ENCODE measurements at places on chromosomes 3 and 15.

GRCh38 chr3:13851091-13851849 lies 28.6 kb downstream of the WNT7A start:
- no peak for DNase-seq

DNA sequence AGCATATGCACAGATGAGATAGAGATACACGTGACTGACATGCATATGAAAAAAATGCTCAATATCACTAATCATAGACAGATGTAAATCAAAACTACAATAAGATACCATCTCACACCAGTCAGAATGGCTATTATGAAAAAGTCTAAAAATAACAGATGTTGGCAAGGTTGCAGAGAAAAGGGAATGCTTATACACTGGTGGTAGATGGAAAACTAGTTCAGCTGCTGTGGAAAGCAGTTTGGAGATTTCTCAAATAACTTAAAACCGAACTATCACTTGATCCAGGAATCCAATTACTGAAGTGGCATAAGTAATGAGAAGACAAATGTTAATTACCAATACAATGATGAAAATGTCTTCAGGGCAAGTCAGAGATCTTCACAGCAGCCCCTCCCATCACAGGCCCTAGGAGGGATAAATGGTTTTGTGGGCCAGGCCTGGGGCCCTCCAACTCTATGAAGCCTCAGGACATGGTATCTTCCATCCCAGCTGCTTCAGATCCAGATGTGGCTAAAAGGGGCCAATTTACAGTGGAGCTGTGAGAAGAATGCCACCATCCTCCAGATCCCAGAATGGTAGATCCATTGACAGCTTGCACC lies 71.4 kb upstream of the PLSCR4 start:
- no peak for DNase-seq

DNA sequence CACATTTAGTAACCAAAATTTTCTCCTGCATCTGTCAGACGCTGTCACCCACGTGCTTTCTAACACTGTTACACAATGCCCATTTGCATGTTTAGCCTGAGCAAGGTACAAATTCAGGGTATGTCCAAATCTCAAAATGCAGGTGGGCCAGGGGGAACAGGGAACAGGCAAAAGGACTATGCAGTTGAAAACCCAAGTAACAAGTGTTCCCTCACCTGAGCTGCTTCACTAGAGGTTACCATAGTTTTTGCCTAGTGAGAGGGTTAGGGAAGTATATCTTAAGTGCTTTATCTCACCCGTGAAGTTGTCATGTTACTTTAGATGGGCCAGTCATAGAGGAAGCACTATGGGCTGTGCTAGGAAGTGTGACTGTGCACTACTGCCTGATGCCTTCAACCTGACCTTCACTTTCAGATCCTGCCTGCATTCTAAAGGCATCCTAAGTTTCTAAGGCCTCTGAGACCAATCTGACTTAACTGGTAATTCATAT lies 6.0 kb upstream of the TMEM87A start:
- DNase-seq: no peak

DNA sequence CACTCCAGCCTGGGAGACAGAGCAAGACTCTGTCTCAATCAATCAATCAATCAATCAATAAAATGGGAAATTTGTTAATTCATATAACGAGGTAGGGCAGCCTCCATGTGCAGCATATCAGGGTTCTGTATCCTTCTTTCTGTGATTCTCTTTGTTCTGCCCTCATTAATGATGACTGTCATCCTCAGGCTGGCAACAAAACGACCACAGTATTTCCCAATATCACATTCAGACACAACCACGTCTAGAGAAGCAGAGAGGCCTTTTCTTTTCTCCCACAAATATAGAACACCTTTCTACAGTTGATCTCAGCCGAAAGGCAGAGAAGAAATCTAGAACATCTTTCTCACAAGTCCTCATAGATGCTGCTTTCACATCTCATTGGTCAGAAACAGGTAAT lies 11.2 kb downstream of the CEP19 start:
- no peak for DNase-seq

- no peak for DNase-seq
Observed at GRCh38 chr15:54150255-54150654, 172.0 kb downstream of the UNC13C start.

DNA sequence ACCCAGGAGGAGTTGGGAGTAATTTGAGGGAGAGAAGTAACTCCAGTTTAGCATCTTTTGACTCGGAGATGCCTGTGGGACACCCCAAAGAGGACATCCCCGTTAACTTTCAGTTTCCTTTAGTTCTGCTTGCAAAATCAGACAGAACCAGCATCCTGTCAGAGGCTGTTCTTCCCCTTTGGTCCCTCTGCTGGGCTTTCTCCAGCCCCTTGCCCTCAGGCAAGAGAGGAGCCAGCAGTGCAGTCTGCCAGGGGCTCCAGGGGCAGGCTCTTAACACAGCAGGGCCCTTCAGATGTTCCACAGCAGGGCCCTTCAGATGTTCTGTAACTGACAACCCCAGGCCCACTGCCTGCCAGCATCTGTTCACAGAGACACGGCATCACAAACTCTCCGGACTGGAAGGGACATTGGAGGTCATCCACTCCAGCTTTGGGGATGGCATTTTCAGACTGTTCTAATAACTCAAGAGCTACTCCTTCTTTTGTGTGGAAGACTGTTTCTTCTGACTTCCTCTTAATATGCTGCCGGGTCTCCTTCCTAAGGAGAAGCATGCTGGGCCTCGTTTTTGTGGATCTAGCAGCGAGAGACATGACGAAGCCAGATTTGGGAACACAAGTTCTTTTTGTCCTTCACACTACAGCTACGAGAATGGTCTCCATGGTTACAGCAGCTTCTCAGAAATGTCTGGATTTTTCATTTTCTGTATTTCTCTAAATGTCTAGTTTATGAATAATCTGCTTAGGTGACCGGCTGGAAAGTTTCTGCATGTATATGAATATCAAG lies 51.9 kb downstream of the KY start:
- DNase-seq: no peak

GRCh38 chr3:111128884-111129283 lies 57.3 kb downstream of the NECTIN3 start:
- DNase-seq: no peak

DNA sequence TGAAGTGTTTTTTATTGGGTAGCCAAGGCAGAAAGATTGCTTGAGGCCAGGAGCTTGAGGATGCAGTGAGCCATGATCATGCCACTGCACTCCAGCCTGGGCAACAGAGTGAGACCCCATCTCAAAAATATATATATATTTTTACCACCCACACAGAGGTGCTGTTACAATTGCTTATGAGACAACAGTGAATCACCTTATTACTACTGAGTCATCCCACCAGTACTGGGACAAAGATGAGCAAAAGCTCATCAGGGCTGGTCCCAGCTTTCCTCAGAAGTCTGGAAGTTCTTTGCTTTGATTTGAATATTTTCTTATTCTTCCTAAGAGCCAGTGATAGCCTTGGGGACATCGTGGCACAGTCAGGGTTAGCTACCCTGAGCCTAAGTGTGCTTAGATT lies 207.7 kb downstream of the SOX2 start:
- DNase-seq: no peak

DNA sequence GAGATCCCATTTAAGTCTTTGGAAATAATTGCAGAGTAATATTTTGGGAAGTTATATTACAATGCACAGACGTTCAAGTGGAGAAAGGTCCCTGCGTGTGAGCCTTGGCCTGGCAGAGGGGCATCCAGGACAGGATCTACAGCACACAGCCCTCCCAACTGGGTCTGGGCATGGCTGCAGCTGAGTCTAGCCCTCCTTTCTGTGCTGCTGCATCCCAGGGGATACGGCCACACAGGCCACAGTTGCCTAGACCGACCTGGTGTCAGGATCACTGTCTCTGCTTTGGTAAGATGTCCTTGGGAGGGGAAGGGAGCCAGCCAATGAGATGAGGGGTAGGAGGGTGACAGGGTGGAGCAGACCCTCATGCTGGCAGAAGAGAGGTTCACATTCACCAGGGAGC lies 46.1 kb downstream of the APBA2 start:
- no peak for DNase-seq

DNA sequence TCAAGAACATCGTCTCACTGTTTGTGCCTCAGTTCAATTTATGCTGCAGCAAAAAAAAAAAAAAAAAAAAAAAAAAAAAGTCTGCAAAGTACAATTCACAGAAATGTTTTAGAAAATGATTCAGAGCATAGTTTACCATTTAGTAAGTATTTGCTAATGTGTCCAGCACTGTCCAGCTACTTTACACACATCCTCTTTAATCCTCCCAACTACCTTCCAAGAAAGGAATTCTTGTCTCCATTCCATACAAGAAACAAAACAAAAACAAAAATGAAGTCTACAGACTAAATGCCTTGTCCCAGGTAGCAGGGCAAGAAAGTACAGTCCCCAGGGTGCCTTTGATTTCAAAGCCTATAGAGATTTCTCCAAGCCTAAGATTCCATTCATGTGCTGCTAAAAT lies 38.9 kb upstream of the SNTN start:
- DNase-seq: no peak

- DNase-seq: no peak
Observed at GRCh38 chr3:157527131-157527881, 24.1 kb upstream of the VEPH1 start.

DNA sequence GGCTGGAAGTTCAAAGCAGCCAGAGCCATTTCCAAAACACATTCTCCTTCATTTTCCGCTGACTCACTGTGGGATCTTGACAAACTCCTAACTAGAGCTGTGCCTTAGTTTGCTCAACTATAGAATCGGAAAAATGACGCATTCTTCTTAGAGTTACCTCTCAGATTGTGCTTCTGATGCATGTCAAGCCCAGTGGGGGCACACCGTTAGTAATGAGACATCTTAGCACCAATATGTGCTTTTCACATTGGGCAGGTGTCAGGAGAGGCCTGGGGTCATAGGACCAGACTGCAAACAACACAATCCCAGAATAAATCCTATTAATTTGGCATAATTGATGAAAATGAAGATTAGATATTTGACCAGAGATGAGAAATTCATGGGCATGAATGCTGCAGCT lies 71.3 kb upstream of the UBE3A start:
- DNase-seq: no peak

- DNase-seq: no peak
Observed at GRCh38 chr15:54088837-54089236, 110.6 kb downstream of the UNC13C start.

DNA sequence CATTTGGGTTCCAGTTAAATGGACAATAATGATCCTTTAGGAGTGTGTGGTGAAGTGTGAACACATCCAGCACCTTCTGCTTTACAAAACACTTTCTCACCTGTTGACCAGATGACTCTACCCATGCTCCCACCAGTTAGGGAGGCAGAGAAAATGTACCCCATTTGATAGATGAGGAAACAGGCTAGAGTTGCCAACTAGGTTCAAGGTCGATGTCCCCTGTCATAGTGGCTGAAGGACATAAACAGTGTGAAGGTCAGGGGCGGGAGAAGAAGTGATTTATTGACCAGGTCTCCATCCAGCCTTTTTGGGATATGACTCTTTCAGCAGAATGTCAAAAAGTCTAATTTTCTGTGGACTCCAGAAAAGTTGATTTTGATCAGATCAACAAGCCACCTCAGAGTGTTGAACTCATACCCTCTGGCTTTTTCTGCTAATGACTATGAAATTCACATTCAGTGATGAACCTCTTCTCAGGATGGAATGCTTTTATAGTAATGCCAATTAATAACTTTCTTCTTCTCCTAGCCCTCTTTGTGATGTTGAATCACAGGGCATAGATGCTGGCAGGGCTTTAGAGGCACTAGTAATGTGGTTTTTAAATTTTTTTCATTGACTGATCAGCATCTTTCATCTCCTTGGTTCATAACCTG lies 57.5 kb downstream of the CPN2 start:
- DNase-seq: no peak

- no peak for DNase-seq
Observed at GRCh38 chr15:29183071-29183831, 86.4 kb downstream of the NSMCE3 start.

GRCh38 chr3:128879991-128880390 lies 571 bp downstream of the ACAD9 start:
- no peak for DNase-seq

DNA sequence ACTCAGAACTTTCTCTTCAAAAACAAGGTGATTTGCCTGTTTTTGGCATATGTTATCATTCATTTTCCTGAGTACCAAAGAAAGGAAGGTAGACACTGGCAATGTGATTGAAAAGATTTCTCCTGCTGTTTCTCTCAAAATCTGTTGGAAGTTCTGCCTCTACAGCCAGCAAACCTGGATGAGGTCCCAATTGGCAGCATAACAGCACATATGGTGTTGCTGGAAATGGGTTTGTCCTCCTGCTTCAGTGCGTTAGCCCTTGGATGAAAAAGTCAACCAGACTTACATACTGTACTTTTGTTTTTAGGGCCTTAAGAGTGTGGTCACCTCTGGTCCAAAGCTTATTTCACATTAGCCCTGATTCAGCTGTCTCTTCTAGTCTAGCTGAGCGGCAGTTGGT lies 237.6 kb upstream of the MME start:
- no peak for DNase-seq

- no peak for DNase-seq
Observed at GRCh38 chr3:77707281-77707680, 667.4 kb downstream of the ROBO2 start.

GRCh38 chr3:128296469-128297251 lies 143.4 kb downstream of the EEFSEC start:
- peak; percentile 5 for DNase-seq

DNA sequence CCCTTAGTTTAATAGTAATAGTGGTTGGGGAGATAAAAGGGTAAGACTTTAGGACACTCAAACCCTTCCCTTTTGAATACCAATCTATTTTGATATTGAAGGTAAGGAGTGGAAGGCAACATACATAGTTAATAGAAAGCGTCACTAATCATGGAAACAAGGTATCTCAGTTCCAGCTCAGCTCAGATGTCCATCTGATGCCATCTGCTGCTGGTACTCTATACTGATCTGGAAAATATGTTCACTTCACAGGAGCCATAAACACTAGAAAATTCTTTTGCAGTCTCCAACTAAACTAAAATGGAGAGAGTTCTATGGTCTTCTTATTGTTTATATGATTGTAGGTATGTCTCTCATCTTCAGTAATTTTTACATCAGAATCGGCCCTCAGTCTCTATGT lies 1777.1 kb downstream of the OTOL1 start:
- DNase-seq: no peak

DNA sequence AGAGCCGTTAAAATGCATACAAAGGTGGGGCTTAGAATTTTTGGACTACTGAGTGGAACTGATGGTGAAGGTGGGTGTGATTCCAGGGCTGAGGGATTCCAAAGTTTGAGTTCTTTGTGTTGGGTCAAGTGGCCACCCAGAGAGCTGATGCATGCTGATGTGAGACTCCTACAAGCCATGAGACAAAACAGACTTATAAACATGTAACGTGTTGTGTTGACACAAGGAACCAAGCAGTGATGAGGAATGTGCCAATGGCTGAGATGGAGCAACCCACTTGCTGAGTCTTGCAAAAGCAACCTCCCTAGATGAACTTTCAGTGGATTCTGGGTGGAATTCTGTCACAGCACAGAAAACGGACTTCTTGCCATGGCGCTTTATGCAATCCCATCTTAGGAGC lies 289.0 kb downstream of the TLE3 start:
- DNase-seq: no peak

All from colonic mucosa (tissue), 4 donors.